ENCODE measurements at places on chromosomes 4 and X. TPM values are rescaled to one million over a fixed set of nuclear protein-coding genes. Genes with fewer than 3 reads are reported as not detected.

Gene CENPVL1
- total RNA-seq, result not detected

Gene RENBP
- total RNA-seq, result 13.7 TPM

DNA sequence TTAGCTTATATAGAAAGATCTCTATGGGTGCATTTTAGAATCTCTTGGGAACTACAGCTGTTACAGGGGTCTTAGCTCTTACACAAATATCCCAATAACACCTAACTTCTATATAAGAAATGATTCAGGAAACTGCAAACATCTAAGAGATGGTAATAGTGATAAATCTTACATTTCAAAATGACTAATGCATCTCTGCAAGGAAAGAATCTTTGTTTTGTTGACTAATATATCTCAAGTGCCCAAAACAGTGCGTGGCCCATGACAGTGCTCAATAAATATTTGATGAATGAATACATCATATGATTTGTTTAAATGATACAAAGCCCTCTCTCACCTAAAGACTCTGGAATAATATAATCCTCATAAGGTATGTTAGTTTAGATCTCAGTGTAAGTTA, 47.5 kb downstream of the CENPE start:
- DNase-seq, result no peak

DNA sequence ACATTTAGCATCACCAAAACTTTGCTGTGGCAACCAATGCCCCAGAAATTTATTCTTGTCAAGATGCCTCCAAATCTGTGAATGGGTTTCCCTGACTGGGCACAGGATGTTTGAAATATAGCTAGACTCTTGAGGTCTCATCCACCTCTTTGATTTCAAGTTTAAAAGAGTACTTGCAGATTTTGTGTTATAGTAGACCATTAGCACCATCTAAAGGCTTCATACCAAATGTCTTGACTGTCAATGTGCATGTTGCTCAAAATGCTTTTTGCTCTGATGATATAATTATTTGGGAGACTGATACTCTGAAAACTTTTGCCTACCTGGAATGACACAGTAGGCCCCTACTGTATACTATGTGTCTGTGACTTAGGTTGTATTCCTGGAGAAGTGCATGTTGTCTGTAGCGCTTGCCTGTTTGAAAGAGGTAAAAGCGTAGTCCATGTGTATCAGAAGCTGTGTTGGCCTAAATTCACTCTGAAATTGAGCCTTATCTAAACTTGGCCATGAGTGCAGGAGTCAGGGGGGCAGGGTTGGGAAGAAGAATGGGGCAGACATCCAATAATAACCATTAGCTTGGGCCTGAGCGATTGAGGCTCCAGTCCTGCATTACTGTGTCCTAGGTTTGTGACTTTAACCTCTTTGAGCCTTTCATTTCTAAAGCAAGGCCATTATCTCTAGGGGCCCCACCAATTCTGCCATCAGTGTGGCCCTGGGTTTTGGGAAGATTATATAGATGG, 33.8 kb downstream of the NDP start:
- no peak for DNase-seq

- no peak for DNase-seq
Measured at GRCh38 chrX:35380808-35381700, 417.1 kb upstream of the MAGEB16 start.

- DNase-seq, result no peak
Measured at GRCh38 chr4:11625211-11625610, 196.5 kb upstream of the HS3ST1 start.

GRCh38 chrX:75655627-75656026, 129.4 kb downstream of the MAGEE2 start:
- DNase-seq, result no peak
